Activated T-cell treated with anti-CD3 and anti-CD28 coated beads for 24 hours (primary cell): ENCODE measurements at places on chromosomes 7 and 10.

GRCh38 chr7:21767300-21767900 lies 178.3 kb downstream of the CDCA7L start:
- no peak for DNase-seq

GRCh38 chr10:3879073-3879472 lies 94.1 kb upstream of the KLF6 start:
- no peak for DNase-seq

GRCh38 chr7:159023206-159023605 lies 121.5 kb downstream of the VIPR2 start:
- DNase-seq, result no peak

DNA sequence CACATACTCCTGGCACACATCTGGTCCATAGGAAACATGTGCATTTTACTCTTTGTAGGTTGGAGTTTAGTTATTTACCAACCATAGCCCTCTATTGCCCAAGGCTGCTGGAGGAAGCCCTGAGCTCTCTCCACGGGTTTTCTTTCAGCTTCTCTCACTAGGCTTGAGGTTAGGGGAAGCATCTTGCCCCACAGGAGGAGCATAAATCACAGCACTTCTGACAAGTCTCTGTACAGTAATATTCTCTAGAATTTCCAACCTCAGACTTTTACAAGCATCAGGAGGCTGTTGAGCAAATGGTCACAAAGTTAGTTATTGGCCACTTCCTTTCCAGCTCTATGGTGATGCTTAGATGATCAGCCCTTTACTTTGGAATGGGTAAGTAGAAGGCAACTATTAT lies 122.9 kb upstream of the GLI3 start:
- no peak for DNase-seq

GRCh38 chr7:66182920-66183319 lies 22.2 kb upstream of the TPST1 start:
- DNase-seq, result no peak

- DNase-seq, result no peak
These were observed 9.8 kb upstream of the KNDC1 start for GRCh38 chr10:133150226-133150625.

DNA sequence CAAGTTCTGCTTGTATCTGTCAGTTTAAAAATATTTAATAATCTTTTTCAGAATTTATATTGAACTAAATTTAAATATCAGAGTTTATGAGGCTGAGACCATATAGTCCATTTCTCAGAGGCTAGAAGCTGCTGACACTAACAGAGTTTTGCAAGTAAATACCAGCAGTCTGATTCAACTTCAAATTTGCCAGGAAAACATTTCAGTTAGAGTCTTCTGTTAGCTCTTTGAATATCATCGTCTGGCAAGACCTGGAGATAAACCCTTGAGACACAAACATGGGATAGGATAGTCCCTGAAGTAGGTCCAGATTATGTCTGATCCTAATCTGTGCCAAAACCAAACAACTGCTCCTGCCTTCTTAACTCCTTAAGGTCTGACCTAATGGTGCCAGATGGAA lies 472.8 kb upstream of the STEAP1 start:
- no peak for DNase-seq

- DNase-seq, result no peak
These were observed 35.9 kb downstream of the NDUFB2 start for GRCh38 chr7:140732416-140732815.

GRCh38 chr10:92550924-92551323 lies 23.0 kb downstream of the IDE start:
- DNase-seq, result no peak

DNA sequence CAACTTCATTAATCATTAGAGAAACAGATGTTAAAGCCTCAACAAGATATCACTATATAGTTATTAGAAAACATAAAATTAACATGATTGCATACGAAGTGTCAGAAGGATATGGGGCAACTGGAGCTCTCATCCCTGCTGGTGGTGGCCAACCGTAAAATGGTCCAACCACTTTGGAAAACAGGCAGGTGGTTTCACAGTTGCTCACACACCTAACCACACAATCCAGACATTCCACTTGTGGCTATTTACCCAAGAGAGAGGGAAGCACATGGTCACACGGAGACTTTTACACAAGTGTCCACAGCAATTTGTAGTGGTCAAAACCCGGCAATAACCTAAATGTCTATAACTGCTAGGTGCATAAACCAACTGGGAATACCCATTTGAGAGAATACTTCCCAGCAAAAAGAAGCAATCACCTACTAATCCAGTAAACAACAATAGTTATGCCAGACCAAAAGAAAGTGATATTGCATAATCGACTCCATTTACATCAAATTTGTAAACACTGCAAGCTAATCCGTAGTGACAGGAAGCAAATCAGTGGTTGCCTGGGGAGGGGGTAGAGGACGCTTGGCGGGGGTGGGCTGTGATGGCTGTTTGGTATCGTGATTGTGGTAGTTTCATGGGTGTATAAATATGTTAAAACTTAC lies 91.8 kb downstream of the LARP4B start:
- no peak for DNase-seq

GRCh38 chr7:90413185-90413528 lies 9.9 kb downstream of the CLDN12 start:
- DNase-seq, result no peak

GRCh38 chr7:89966067-89966664 lies 188.1 kb upstream of the STEAP1 start:
- no peak for DNase-seq

GRCh38 chr7:128148676-128149075 lies 92.4 kb upstream of the LEP start:
- no peak for DNase-seq

DNA sequence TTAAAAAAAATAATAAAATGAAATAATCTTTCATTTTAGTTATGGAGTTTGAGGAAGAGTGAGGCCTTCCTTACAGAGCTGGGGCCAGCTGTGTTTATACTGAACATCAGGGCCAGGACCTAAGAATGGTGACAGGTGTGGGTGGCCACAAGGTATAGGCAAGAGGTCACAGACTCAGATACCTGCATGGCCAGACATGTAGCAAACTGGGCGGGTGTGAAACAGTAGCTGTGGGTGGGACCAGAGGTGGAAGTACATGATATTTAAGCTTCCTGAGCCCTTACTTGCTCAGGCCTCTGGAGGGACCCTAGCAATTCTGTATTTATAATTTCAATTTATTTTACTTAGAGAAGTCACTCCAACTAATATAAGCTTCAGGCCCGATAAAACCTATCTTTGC lies 27.7 kb upstream of the CAMK1D start:
- no peak for DNase-seq

DNA sequence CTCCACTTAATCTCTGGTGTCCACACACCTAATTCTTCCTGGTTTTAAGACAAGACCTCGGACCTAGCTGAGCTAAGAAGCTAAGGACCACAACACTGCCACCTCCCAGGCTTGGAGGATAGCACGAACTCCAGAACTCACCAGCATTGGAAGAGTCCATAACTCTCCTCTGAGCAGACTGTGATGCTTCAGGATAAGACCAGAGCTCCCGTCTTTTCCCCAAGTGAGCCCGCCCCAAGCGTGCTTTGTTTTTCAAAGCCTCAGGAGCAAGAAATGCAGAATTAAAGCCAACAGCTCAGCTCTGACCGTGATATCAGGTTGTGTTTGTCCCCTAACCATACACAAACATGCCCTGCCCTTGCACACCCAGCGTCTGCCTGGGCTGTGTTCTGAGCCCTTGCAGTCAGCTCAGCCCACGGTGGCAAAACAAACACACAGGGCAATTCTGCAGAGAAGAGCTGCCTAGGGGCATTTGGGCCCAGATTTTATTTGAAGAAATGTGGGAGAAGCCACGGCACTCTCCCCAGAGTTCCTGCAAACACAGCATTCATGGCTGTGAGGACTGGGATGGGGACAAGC lies 145.4 kb downstream of the WDR11 start:
- DNase-seq, result no peak

DNA sequence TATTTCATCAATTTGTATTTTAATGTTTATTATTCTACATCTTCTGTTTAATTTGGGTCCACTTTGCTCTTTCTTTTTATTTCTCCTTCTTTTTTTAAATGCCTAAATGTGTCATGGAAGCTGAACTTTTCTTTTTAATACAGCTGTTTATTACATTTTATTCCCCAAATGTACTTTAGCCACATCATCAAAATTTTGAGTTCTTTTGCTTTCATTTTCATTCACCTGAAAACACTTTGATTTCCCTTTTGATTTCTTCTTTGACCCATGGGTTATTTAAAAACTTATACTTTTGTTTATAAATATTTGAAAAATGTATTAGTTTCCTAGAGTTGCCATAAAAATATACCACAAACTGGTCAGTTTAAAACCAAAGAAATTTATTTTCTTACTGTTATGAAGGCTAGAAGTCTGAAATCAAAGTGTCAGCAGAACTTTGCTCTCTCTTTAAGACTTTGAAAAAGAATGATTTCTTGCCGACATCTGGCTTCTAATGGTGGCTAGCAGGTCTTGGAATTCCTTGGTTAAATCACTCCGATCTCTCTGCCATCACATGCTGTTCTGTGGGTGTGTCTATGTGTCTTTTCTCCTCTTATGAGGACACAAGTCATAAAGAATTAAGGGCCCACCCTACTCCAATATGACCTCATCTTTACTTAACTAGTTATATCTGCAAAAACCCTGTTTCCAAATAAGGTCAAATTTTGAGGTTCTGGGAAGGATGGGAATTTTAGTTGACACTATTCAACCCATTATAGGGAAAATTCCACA lies 225.5 kb downstream of the ANKRD7 start:
- DNase-seq, result no peak

- DNase-seq, result no peak
These were observed 159.3 kb upstream of the GALNT17 start for GRCh38 chr7:70972693-70973092.

DNA sequence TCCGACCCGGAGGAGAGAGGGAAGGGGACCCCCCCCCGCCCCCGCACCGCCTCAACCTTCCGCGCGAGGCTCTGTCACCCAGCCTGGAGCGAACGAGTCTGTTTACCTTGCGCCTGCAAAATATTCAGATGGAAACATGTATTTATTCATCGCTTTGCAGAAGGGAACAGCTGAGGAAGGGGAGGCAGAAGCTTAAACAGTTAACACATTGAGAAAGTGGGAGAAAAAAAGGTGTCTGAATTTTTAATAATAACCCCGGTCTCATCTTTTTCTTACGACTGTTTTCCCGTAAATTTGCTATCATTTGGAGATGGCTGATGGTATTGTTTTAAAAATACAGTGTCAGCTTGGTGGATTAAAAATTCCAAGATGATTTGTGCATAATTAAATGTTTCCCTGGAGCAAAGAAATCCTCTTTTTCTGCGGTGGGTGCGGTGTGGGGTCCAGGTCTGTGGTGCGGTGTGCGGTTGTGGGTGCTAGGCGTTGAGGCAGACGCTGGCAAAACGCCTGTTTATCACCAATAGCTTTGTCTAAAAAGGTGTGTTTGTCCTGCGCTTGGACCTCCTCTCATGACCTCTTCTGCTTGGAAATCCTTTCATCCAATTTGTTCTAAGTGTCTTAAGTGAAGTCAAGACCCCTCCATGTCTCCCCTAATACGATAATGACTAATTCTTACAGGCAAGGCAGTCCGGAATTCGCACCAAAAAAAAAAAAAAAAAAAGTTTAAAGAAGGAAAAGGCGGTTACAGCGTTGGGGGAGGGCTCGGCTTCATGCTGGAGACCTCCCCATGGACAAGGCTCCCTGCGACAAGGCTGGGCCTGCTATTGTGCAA lies 1.6 kb downstream of the UNCX start:
- DNase-seq, result no peak

DNA sequence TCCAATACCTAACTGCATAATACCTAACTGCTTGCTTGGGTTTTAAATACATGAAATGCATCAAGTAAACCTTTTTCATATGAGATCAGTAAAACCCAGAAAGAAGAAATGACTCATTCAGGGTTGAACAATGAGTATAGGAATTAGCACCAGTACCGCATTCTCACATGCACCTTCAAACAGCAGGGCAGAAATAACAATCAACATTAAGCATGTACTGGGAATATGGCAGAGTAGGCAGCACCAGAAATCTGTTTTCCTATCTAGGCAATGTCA lies 850.3 kb upstream of the SORCS1 start:
- DNase-seq, result no peak

DNA sequence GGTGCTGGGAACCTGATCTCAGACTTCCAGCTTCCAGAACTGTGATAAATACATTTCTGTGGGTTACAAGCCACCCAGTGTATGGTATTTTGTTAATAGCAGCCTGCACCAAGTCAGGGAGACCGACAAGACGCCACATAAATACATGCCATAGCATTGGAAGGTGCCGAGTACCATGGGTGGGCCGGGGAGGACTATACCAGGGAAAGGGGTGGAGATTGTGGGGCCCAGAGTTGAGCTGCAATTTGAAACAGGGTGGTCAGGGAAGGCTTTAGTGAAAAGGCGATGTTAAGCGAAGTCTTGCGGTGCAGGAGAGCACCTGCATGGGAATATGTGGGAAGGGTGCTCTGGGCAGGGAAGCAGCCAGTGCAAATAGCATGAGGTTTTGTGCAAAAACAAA lies 88.9 kb upstream of the LRRC4 start:
- no peak for DNase-seq

DNA sequence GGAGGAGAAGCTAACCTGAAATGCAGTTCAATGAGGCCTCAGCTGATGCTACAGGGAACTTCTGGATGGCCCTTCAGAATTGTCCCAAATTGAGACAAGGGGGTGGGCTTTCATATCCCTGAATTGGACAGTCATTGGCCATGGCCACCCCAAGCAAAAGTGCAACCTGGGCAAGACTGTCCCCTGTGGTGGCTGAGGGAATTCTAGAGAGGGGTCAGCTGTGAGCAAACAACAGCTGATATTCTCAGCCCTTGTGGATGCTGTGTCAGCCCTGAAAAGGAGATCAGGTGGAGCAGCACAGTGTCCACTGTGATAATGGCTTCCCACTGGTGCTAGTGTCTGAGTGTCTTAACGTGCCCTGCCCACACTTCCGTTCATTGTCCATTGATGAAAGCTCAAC lies 76.6 kb downstream of the SLC16A9 start:
- DNase-seq, result no peak

DNA sequence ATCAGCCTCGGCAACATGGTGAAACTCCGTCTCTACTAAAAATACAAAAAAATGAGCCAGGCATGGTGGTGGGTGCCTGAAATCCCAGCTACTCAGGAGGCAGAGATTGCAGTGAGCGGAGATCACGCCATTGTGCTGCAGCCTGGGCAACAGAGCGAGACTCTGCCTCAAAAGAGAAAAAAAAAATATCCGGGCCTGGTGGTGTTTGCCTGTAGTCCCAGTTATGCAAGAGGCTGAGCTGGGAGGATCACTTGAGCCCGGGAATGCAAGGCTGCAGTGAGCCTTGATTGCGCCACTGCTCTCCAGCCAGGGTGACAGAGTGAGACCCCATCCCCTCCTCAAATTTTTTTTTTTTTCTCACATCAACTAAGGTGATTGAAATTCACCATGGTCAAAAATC lies 42.8 kb downstream of the CDC123 start:
- no peak for DNase-seq

DNA sequence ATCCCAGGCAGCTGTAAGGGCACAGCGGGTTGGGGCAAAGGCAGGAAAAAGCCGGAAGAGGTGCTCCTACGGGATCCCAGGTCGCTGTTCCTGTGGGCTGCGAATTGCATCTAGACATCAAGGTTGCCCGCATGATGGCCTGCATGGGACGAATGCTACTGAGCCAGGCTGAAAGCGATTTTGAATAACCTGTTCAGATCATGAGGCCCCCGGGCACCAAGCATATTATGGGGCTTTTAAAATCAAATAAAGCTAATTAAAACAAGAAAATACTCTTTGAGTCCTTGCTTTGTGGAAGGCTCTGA lies 37.1 kb downstream of the CAMK2B start:
- no peak for DNase-seq
